ENCODE measurements at places on chromosomes 7 and 10. TPM values are rescaled to one million over a fixed set of nuclear protein-coding genes. Genes with fewer than 3 reads are reported as not detected.

DNA sequence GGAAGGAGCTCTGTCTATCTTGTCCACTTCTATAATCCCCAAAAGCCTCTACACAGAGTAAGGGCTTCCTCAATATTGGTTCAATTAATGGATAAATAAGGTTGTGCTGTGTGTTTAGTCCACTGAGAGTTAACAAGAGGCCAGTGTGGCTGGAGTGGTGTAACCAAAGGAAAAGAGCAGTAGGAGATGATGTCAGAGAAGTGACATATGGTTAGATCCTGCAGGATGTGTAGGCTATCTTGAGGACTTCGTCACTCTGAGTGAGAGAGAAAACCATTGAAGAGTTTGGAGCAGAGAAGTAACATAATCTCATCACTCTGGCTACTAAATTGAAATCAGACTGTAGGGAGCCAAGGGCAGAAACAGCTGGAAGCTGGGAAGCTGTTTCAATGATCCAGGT is 13.0 kb upstream of the RUNDC3B start:
- no peak for DNase-seq
- H3K27ac ChIP-seq, result no peak overlapping the region
- H3K4me3 ChIP-seq, result no peak overlapping the region
- no peaks in the 10 kb centered on the region for H3K36me3 ChIP-seq
- no peaks in the 10 kb centered on the region for H3K27me3 ChIP-seq
- no peaks in the 10 kb centered on the region for H3K4me1 ChIP-seq

- DNase-seq, result no peak
- H3K27me3 ChIP-seq, result no peaks in the 10 kb centered on the region
- peaks cover 62% of the 10 kb centered on the region for H3K4me1 ChIP-seq
- no peak overlapping the region for H3K27ac ChIP-seq
- no peak overlapping the region for H3K4me3 ChIP-seq
- H3K36me3 ChIP-seq, result no peaks in the 10 kb centered on the region
Observed at GRCh38 chr10:74898201-74898976, 72.0 kb downstream of the KAT6B start.

DNA sequence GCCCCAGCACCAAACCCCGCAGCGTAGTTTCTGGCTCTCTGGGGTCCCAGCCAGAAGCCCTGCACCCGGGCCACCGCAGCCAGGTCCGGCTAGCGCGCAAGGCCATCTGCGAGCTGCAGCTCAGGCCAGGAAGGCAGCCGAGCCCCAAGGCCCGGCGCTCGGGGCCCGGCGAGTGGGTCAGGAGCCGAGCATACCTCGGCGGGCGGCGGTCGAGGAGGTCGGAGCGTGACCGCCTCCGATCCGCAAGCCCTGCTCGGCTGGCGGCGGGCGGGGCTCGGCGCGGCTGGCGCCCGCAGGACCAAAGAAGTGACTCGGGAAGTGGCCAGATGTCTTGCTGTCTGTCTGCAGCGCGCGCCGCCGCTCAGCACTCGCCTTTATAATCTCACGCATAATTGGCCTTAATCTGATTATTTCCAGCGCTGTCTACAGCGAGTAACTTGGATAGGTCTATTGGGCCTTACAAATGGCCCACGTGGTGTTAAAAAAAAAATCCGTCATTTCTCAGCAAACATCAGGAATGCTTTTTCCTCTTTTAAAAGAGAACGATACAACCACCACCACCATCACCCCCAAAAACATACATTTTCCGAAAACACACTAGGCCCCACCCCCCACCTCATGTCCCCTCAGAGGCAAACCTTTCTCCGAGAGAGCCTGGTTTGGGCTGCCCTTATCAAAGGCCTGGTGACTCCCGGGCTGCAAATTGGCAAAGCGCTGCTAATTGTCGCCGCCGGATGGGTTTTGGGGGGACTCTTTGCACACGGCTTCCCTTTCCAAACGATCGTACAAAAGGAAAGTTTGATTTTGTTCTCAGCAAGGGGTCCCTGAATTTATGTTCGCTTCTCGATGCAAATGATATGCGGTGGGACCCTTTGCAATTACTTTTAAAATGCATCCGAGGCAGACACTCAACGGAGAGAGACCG is at the start of gene DRGX:
TSS of gene DRGX (minus strand) at position 349 of the 925 bp plus-strand sequence. CDS start 649 bp downstream, outside the sequence.
- H3K4me3 ChIP-seq, result no peak within 1 kb of the TSS
- DNase-seq, result no peak
- peaks cover 14% of the 10 kb centered on the region for H3K4me1 ChIP-seq
- H3K27ac ChIP-seq, result no peak within 1 kb of the TSS
- no peaks in the 10 kb centered on the region for H3K36me3 ChIP-seq

DNA sequence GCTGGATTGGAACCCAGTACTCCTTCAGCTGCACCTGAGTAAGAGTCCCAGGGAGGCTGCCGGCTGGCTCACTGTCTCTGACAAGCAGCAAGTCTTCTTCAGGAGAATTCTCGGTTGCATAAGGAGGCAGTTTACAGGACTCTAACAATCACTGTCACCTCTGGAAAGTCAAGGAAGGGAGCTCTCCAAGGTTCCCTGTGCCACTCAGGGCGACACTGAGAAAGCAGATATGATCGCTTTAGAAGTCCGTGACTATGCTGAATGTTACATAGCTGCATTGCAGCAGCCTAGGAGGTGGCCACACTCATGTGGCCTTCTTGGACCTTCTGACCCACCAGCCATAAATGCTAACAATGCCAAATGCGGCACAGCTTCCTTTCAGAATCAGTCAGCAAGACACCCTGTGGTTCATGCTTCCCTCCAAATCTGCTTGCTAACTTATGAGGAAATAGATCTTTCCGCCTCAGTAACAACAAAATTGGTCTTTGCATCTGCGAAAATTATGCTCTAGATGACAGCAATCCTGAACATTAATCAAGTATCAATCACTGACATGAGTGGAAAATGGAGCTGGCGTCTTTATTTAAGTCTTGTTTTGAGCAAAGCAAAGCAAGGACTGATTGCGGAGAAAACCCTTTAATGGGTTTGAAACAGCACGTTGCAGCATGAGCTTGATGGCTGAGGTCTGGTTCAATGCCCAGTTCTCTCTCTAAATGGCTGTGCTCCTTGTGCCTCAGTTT is 132.9 kb downstream of the ATXN7L1 start:
- H3K4me1 ChIP-seq, result peaks cover 4% of the 10 kb centered on the region
- no peaks in the 10 kb centered on the region for H3K27me3 ChIP-seq
- no peak overlapping the region for H3K27ac ChIP-seq
- DNase-seq, result no peak

GRCh38 chr7:19117091-19117869 is at the start of gene TWIST1:
TWIST1 (minus strand) TSS chr7:19117636; CDS start chr7:19117321, 315 bp downstream.
- DNase-seq, result no peak
- no peaks in the 10 kb centered on the region for H3K36me3 ChIP-seq
- H3K27ac ChIP-seq, result peak within 1 kb of the TSS; percentile 20
- H3K4me3 ChIP-seq, result no peak within 1 kb of the TSS
- peaks cover 67% of the 10 kb centered on the region for H3K27me3 ChIP-seq
- H3K4me1 ChIP-seq, result peaks cover 20% of the 10 kb centered on the region

- no peak overlapping the region for H3K4me3 ChIP-seq
- no peak overlapping the region for H3K27ac ChIP-seq
- peaks cover 3% of the 10 kb centered on the region for H3K4me1 ChIP-seq
Observed at GRCh38 chr7:33099154-33099940, 9.9 kb downstream of the RP9 start.

The CFTR gene
- not detected for total RNA-seq

The PAPOLB gene
- 0.34 TPM for total RNA-seq

The TBX20 gene
- total RNA-seq, result not detected
